ENCODE measurements at places on chromosomes 2 and 18.

DNA sequence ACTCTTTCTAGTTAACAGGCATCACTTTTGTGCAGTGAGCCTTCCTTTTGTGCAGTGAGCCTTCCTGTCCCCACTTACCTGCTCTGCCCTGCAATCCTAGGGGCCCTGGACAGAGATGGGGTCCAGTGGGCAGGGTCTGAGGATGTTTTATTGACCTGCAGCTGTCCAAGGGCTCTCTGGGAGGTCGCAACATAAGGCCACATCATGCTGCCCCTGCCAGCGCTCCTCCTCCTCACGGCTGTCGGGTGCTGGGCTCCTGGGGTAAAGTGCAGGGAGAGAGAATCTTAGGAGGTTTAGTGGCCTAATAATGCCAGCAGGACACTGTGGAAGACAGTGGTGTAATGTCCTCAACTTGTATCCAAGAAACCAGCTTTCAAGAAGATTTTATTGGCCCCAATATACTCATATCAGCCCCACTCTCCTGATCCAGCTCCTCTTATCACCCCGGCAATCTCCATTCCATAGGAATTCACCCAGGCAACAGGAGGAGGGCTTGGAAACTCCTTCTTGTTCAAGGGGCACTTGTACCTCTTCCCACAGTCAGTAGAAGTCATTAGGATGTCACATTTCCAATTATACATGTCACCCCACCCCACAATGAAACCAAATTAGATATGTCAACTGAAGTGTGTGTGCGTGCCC, 41.9 kb upstream of the ASB18 start:
- DNase-seq = no peak

DNA sequence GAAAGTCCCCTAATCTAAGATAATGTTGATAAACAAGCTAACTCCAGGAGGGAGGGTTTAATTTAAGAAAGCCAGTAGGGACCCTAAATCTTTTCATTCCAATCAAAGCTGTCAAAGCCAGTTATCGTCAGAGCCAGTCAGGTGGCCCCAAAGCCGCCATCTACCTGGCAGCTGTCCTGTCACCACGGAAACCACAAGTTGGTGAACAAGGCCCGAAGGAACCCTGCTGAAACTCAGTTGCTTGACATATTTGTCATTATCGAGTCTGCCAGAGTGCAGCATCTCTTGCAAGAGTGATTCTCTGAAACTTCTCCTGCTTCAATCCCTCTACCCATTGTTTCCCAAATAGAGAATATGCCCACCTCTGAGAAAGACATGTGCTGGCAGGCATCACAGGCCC, 30.8 kb upstream of the POLE4 start:
- DNase-seq = no peak

DNA sequence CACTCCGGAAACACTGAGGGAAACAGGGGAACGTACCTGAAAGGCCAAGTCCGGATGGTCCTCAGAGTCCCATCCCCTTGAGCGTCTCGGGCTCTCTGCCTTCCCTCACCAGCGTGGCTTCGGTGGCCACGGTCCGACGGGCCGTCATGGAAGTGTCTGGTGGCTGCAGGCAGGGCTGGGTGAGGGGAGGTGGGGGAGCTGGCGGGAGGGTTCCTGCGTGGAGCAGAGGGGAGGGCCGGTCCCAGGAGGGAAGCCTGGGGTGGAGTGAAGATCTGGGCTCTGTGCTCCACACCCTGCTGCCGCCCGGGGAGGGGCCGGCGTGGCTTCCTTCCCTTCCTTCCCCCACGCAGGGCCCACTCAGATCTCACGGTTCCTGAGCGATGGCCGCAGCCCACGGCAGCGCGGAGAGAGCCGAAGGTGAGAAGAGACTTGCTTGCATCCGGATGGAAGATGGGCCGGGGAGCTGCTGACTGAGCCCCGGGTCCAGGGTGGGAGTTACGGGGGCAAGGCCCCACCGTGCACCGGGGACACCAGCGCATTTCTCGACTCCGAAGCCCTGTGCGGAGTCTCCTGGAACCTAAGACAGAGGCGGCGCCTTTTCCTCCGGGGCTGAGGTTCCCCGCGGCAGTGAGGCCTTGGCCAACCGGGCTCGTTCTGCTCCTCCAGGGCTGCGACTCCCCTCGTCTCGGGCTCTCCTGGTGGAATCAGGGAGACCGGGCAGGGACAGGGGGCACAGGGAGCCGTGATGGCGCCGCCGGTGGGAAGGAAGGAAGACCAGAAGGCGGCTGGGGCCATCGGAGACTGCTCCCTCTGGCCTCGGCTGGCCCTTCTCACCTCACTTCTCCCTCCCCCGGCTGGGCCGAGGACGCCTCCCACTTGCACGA, 49.1 kb downstream of the KCNF1 start:
- no peak for DNase-seq

GRCh38 chr2:232521959-232522622, 1.9 kb downstream of the PRSS56 start:
- DNase-seq = peak; percentile 66

GRCh38 chr2:109137616-109138015, 8.6 kb downstream of the SH3RF3 start:
- DNase-seq = no peak

DNA sequence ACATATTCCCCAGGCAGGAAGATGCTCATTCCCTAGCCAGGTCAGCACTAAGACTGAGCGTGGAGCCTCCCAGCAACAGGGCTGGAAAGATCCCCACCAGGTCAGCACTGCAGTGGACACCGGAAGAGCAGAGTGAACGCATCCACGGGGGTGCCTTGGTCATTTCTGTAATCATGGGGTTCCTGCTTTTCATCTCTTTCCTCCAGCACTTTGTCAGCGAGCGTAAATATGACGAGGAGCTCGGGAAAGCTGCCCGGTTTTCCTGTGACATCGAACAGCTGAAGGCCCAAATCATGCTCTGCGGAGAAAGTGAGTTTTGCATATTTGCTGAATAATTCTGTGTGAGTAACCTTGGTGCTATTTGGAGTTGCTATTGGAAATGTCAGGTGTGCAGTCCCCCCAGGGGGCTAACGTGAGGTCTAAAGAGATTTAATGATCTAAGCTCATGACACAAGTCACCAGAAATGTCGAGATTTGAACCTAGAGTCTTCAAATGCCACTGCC, 40.1 kb downstream of the KCTD18 start:
- no peak for DNase-seq

DNA sequence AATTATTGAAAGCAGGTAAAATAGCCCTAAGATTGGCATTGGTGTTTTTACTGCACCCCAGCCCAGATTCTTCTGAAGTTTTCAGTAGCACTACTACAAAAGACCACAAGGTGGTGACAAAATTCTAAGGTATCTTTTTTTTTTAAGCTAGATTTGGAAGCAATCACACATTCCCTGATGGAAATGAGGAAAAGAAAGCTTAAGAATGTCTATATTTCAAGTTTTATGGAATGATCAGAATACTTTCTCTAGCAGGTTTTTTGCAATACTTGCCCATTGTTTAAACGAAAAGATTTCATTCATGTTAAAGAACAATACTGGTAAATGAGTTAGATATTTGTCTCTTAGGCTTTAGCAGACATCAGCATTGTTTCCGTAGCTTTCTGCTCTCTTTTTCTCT, 32.1 kb upstream of the ZNF638 start:
- DNase-seq = peak; percentile 53

GRCh38 chr2:179290329-179290728, 25.7 kb upstream of the SESTD1 start:
- no peak for DNase-seq

DNA sequence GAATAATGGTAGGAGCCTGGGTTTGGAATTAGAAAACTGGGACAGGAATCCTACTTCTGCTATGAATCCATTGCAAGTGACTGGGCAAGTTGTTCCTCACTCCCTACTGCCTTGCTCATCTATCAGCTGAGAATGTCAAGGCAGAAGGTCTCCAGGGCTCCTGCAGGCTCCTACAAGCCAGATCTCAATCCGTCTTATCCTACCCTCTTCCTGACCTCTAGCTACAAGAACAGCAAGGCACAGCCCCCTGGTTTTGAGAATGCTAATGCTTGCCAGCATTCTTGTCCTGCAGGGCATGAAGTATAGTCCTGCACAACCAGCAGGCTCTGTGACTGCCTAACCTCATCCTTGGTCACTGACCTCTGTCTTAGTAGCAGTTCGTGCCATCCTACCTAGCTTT, 141.9 kb upstream of the TNP1 start:
- DNase-seq = no peak

DNA sequence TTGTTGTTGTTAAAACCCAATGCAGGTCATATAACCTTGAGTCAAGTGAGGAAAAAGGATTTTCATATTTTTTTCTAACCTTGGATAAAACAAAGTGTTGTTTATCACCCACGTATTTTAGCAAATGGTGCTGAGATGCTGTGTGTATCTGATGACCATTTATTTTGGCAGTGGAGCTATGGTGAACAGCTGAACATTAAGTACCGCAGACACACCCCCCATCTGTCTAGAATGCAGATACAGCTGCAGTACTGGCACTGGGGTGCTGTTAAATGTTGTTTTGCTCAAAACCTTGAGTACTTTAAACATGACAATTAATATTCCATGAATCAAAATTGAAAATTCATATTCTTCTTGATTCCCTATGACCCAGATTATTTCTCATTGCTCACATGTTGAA, 773.3 kb upstream of the SLC39A10 start:
- DNase-seq = no peak

DNA sequence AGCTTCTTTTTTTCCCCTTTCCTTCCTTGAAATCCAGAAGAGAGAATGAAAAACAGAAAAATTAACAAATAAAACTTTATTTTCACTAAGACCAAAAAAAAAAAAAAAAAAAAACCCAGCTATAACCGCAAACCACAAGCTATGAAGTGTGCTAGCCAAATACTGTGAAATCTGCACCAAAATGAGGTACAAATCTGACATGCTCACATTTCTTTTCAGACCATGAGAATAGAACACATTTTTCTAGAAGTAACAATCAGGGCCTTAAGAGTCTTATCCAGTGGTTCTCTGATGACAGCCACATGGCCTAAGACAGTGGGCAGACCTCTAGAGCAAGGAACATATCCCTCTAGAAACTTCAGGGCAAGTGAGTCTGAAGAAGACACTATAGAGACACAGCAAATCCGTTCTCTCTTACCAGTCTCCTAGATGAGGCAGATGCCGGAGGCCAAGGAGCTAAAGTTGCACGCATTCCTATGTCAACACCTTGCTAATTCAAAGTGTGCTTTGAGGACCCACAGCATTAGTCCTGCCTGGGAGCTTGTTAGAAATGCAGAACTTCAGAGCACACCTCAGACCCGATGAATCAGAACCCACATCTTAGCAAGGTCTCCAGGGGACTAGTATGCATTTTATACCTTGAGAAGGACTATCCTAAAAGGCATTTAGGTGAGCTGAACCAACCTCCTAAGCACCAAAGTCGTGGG, 317.1 kb downstream of the MYCN start:
- DNase-seq = no peak

DNA sequence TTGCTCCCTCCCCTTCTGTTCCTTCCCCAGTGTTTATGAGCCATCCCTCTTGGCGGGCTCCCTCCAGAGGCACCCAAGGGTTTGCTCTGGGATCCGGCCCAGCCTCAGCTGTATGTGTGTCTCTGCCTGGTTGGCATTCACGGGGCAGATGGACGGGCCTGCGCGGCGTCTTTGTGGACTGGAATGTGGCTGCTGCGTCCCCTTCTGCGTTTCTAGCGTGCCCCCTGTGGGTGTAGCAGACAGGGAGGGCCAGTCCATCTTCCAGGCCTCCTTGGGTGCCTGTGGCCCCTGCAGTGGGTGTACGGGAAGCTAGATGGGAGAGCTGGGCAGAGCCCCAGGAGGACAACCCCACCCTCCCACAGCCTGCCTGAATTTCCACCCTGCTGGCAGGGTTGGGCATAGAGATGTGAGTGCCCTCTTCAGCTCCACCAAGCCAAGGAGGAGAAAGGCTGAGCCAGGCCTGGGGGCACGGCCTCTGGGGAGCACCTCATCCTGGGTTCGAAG, 15.7 kb downstream of the GPC1 start:
- no peak for DNase-seq

GRCh38 chr2:136117391-136117841, 533 bp downstream of the CXCR4 start:
- DNase-seq = peak; percentile 26

DNA sequence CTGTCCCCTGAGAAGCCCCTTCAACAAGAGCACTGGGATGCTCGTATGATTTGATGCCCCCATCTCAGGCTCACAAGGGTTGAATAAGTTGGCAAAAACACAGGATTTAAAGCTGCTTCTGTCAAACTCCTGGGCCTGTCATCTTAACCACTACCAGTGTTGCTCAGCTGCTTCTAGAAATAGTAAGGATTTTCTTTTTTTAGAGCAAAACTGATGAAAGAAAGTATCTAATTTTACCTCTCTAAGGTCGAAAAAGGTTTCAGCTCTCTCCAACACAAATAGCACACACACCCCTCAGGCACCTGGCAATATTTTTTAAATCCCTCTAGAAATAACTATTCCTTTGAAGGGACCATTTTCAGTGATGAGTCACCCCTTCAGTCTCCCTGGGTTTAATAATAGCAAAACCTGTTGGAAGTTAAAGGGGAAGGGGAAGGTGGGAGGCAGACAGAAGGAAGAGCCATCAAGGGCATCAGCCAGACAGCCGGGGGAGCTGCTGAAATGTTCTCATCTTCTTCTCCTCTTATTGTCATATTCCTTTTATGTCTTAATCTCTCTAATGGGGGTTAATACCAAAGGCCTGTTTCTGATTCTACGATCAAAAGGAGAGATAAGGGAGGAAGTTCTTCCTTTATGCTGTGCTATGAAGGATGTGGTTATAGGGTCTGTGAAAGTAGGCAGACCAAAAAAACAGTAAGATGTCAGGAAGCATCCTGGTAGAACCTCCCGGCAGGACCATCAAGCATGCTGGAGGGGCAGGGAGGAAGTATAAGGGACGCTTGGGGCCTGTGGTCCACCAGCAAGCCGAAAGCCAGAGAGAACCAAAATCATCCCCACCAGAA, 31.9 kb upstream of the SLC35G4 start:
- no peak for DNase-seq

- DNase-seq = no peak
These were observed 131.8 kb upstream of the HS6ST1 start for GRCh38 chr2:128450211-128451024.
